ENCODE measurements at places on chromosomes 4 and X. TPM values are rescaled to one million over a fixed set of nuclear protein-coding genes. Genes with fewer than 3 reads are reported as not detected.

GRCh38 chr4:120111745-120112144, 45.1 kb upstream of the MAD2L1 start:
- H3K27me3 ChIP-seq, result no peaks in the 10 kb centered on the region
- H3K27ac ChIP-seq, result no peak overlapping the region
- no peaks in the 10 kb centered on the region for H3K36me3 ChIP-seq
- no peaks in the 10 kb centered on the region for H3K4me1 ChIP-seq

The EPGN gene
- not detected for total RNA-seq

GRCh38 chr4:177108708-177109107, 201.0 kb upstream of the NEIL3 start:
- H3K4me3 ChIP-seq, result no peak overlapping the region
- H3K27ac ChIP-seq, result no peak overlapping the region
- no peak for DNase-seq
- no peaks in the 10 kb centered on the region for H3K27me3 ChIP-seq
- H3K4me1 ChIP-seq, result no peaks in the 10 kb centered on the region

DNA sequence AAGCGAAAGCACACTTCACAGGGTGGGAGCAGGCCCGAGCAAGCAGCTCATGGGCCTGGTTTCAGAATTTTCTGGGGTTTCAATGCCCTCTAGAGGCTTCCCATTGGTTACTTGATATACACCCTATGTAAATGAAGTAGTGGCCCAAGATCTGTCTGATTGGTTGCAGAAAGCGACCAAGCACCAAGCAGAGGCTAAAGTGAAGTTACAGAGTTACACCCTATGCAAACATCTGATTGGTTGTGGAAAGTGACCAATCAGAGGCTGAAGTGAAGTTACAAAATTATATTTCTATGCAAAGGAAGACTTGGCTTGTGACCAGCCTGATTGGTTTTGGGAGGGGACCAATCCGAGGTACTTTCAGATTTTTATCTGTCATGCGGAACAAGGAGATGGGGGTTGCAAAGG, 8.2 kb downstream of the FHIP1A start:
- H3K36me3 ChIP-seq, result no peaks in the 10 kb centered on the region
- H3K4me1 ChIP-seq, result no peaks in the 10 kb centered on the region
- no peak for DNase-seq
- no peak overlapping the region for H3K27ac ChIP-seq

The CXCL3 gene
- not detected for total RNA-seq

DNA sequence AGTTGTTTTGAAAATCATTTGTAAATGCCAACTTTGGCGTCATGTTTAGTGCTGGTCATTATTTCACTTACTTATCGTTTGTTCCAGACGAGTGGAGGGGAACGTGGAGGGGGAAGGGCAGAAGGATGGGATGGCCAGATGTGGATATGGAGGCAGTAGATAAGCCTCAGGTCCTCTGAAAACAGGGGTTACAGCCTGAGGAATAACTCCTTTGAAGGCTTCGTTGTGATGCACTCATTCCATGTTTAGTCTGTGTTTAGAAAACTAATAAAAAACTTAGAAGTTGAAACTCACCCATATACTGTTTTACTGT, 1.1 kb downstream of the MOB1B start:
- DNase-seq, result no peak
- no peaks in the 10 kb centered on the region for H3K36me3 ChIP-seq
- H3K4me1 ChIP-seq, result peaks cover 2% of the 10 kb centered on the region
- H3K27ac ChIP-seq, result no peak overlapping the region
- no peaks in the 10 kb centered on the region for H3K27me3 ChIP-seq

DNA sequence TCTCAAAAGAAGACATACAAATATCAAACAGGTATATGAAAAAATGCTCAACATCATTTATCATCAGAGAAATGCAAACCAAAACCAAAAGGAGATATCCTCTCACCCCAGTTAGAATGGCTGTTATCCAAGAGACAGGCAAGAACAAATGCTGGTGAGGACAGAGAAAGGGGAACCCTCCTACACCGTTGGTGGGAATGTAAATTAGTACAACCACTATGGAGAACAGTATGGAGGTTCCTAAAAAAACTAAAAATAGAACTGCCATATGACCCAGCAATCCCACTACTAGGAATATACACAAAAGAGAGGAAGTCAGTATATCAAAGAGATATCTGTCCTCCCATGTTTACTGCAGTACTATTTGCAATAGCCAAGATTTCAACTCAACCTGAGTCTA, 83.5 kb downstream of the CDS1 start:
- H3K36me3 ChIP-seq, result no peaks in the 10 kb centered on the region
- no peak overlapping the region for H3K4me3 ChIP-seq
- H3K4me1 ChIP-seq, result peaks cover 6% of the 10 kb centered on the region

DNA sequence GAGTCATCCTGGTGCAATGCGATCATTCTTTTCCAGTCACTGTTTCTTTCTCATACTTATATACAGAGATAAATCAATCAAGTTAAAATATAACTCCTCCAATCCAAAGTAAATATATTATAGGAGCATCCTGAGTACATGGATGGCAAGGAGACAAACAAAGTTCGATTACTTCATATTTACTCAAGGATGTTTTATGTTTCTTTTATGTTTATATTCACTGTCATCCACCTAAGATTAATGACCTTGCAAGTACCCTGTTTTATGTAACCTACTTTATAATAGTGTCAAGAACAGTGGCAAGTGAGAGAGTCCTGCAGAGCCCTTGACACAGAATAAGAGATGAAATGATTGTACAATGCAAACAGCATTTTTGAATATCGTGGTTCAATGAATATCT, at the start of gene UGT2B11:
TSS of gene UGT2B11 (minus strand) at position 33 of the 400 bp plus-strand sequence. CDS start at position 7, 26 bp downstream.
- H3K27me3 ChIP-seq, result no peaks in the 10 kb centered on the region
- H3K4me1 ChIP-seq, result no peaks in the 10 kb centered on the region
- no peak for DNase-seq
- H3K36me3 ChIP-seq, result no peaks in the 10 kb centered on the region
- H3K27ac ChIP-seq, result no peak within 1 kb of the TSS

GRCh38 chr4:23737571-23737970, 152.3 kb downstream of the PPARGC1A start:
- DNase-seq, result no peak
- H3K27ac ChIP-seq, result no peak overlapping the region
- H3K4me1 ChIP-seq, result no peaks in the 10 kb centered on the region

Measured in right lobe of liver (tissue), 6 donors.